Activated CD8-positive, alpha-beta memory T cell treated with anti-CD3 and anti-CD28 coated beads for 4 hours (primary cell): ENCODE measurements at places on chromosomes 4 and X.

- DNase-seq: no peak
Observed at GRCh38 chr4:157217708-157218107, 2.8 kb upstream of the GRIA2 start.

GRCh38 chr4:186819342-186820086, 95.9 kb upstream of the FAT1 start:
- no peak for DNase-seq

DNA sequence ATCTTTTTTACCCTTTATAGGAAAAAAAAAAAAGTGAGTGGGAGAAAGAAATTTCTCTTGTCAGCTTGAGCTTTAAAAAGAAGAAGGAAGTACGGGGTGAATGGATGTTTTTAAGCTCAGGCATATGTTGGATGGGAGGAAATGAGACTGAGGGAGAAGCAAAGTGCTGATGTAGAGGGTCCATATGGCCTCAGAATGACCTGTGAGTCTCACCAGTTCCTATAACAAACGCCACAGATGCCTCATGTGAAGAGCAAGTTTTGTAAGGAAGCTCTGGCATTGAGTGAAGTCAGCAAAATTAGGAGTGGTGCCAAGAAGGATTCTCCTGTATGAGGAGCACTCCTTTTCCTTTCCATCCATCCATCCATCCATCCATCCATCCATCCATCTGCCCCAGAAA, 214.6 kb downstream of the PTTG2 start:
- no peak for DNase-seq

DNA sequence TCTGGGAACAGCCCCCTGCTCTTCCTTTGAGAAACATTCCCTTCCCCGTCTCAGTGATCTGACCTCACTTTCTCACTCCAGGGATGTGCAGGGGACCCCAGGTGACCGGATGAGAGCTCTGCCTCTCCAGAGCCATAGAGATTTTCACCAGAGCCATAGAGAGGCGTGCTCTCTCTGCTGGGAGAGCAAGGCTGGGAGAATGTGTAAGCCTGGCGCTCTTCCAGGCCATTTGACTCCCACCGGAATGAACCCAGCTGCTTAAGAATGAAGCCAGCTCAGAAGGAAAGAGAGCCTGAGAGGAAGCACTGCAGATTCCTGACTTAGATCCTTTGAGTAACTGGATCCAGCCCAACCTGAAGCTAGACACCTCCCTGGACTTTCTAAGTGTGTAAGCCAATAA, 106.4 kb downstream of the DHX15 start:
- DNase-seq: no peak

- no peak for DNase-seq
Observed at GRCh38 chr4:38610966-38611431, 53.0 kb upstream of the KLF3 start.

DNA sequence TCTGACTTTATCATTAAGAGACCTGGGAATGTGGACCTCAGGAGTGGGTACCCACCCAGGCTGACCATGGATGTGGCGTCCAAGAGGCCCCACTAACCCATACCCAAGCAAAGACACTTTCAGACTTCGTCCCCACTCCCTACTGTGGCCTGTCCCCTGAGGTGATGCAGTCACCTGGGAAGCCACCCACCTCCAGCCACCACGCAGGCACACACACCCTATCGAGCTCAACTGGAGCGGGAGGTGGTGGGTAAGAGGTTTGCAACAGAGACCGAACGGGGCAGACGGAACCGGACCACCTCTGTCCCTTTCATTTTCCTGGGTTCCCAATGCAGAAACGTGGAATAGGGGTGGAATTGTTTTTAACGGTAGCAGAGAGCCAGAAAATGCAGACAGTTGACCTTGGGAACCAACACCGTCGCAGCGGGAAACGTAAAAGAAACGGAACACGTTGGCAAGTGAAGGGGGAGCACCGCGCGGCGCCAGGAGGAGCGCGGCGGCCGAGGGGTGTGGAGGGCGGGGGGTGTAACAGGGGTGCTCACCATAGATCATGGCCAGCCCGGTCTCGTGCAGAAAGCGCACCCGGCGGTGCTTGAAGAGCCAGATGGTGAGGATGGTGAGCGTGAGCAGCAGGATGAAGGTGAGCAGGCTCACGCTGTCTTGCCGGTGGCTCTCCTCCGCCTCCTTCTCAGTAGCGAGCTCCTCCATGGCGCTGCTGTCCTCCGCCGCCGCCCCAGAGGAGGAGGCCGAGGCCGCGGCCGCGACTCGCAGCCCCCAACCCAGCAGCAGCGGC, 559 bp downstream of the SLC9A7 start:
- no peak for DNase-seq

- DNase-seq: no peak
Observed at GRCh38 chr4:165204462-165204830, 2.9 kb upstream of the KLHL2 start.

DNA sequence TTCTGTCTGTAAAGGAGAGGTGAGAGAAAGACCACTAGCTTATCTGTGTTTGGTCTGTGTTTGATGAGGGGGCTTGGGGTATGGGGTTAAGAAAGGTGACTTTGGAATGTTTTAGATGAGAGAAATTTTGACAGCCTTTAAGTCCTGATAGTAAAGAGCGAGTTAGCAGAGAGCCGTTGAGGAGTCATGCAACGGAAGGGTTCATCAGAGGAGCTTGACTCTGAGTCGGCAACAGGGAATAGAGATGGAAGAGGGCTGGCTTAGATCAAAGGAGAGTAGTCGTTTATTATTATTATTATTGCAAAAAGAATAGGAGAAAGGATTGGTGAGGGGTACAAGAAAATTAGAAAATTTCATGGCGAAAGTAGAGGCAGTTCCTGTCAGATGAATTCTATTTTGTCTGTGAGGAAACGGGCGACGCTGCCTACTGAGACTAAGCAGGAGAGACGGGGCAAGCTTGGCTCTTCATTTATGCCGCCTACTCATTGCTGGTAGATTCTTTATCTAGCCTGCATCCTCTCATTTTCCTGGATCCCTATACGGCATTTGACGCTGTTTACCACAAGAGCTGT, 473 bp upstream of the VAMP7 start:
- no peak for DNase-seq
